Renal cortex interstitium (tissue), 15 donors: ENCODE measurements at places on chromosomes 3 and 15.
A peak's percentile ranks its signal among the peaks of the same experiment; 100 is the strongest.

DNA sequence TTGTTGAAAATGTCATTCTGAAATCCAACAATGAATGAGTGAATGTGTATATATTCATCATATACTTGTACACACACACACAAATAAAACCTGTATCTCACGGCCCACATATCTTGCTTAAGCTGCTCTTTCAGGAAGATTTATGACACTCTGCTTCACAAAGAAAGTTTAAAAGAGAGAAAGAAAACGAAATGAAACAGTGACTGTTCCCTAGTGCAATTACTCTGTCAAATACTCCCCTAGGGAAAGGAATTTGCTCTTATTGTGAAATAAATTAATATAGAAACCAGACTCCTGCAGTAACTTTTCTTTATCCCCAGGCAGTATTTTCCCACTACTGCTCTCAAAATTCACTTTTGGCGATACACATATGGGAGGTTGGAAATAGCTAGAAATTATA lies 329.1 kb downstream of the VPS13C start:
- no peak for DNase-seq

DNA sequence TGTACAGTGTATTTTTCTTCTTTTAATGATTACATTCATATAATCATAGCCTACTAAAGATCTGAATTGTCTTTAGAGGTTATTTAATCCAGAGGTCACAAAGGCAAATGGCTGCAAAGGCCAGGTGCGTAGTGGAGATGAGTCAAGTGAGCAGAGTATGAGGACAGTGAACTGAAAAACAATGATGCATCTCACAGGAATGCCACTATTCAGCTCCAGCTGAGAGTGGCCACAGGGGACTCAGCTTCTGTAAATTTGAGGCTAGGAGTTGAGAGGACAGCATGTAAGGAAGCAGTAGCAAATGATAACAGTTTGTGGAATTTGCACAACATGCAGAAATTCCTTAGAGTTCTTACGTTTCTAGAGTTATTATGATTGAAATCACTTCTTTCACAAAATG lies 50.4 kb downstream of the COL6A5 start:
- no peak for DNase-seq

- DNase-seq, result no peak
These were observed 356.0 kb downstream of the TBC1D5 start for GRCh38 chr3:17386432-17386831.

DNA sequence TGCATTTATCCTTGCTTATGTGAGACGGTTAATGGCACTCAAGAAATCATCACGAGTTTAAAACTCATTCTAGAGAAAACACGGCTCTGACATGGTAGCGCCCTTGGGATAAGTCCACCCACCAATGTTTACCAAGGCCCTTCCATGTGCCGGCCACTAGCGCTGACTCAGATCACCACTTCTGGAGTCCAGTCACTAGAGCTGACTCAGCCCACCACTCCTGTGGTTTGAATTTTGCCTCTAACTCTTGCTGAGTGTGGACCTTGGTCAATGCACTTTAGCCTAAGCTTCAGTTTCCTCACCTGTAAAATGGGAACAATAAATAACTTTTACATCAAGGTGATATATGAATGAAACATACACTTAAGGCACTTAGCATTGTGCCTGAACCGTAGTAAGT lies 358.4 kb upstream of the PROK2 start:
- no peak for DNase-seq

GRCh38 chr3:42031808-42032480 lies 59.2 kb upstream of the TRAK1 start:
- DNase-seq, result no peak

GRCh38 chr3:139227827-139228226 lies 116.0 kb upstream of the MRPS22 start:
- no peak for DNase-seq

- DNase-seq, result no peak
These were observed 51.8 kb downstream of the RGMA start for GRCh38 chr15:93036951-93037819.

GRCh38 chr3:42067326-42067725 lies 23.8 kb upstream of the TRAK1 start:
- DNase-seq, result no peak

GRCh38 chr3:60294181-60294580 lies 957.1 kb downstream of the FHIT start:
- no peak for DNase-seq

DNA sequence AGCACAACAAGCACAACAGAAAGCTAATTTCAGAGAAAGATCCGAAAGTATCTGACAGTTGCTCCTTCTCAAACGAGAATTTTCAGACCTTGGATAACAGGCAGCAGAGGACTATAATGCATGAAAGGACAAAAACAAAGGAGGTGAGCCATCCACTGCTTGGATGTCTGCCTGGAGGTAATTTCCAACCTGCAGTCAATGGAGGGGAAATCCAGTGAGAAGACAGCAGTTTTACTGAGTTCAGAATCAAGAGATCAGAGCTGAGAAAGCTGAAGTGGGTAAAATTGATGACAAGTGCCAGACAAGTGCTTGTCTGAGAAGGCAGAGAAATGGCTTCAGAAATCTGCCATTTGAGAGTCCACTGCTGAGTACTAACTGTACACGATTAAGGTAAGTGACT lies 22.1 kb downstream of the UBE3A start:
- DNase-seq, result no peak

DNA sequence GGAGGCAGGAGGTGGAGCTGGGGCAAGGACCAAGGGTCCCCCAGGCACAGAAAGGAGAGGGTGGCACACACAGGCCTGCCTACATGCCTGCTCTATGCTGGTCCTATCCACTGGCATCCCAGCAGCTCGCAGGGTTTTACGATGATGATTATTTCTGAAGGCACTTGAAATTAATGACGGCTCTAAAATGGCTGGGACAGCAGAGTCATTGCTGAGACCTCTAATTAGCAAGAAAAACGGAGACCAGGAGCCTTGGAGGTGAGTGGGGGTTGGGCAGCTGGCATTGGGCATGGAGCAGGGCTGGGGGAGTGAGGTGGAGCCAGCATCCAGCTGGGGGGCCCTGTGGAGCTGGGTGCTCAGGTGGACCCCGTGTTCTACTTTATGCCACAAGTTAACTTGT lies 3.5 kb upstream of the LINGO1 start:
- no peak for DNase-seq

GRCh38 chr3:133996251-133996661 lies 33.5 kb downstream of the SLCO2A1 start:
- DNase-seq, result no peak

DNA sequence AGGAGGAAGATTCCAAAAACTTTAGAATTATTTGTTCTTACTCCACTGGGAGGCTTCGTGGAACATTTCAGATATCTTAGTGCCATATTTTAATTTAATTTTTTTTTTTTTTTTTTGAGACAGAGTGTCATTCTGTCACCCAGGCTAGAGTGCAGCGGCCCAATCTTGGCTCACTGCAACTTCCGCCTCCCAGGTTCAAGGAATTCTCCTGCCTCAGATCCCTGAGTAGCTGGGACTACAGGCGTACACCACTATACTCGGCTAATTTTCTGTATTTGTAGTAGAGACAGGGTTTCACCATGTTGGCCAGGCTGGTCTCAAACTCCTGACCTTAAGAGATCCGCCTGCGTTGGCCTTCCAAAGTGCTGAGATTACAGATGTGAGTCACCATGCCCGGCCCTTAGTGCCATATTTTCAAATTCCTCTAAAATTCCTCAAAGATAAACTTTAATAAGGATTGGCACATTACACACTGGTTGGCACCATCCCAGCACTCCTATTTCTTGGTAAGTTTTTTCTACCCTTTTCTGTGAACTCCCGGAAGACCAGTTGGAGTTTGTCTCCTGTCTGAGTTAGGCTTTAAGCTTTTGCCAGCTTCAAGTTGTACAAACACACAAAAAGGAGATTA lies 693.7 kb downstream of the MCTP2 start:
- DNase-seq, result peak; percentile 17

- no peak for DNase-seq
These were observed 10.8 kb downstream of the RAD54L2 start for GRCh38 chr3:51549311-51549710.

DNA sequence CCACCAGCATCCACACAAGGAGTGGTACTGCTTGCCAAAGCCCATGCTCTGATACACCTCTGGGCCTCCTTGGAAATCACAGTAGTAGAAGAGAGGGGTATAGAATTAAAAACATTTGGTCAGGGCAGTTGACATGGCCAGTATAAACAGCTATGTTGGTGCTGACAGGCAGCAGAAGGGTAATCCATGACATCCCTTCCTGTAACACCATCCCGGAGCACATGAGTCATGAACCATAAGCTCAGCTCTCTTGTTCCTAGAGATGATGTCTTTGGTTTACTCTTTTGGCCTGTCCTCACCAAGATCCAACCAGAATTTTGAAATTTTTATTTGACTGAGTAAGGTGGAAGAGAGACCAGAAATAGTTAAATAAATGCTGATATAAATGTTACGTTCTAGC lies 132.6 kb upstream of the CTDSPL start:
- no peak for DNase-seq

DNA sequence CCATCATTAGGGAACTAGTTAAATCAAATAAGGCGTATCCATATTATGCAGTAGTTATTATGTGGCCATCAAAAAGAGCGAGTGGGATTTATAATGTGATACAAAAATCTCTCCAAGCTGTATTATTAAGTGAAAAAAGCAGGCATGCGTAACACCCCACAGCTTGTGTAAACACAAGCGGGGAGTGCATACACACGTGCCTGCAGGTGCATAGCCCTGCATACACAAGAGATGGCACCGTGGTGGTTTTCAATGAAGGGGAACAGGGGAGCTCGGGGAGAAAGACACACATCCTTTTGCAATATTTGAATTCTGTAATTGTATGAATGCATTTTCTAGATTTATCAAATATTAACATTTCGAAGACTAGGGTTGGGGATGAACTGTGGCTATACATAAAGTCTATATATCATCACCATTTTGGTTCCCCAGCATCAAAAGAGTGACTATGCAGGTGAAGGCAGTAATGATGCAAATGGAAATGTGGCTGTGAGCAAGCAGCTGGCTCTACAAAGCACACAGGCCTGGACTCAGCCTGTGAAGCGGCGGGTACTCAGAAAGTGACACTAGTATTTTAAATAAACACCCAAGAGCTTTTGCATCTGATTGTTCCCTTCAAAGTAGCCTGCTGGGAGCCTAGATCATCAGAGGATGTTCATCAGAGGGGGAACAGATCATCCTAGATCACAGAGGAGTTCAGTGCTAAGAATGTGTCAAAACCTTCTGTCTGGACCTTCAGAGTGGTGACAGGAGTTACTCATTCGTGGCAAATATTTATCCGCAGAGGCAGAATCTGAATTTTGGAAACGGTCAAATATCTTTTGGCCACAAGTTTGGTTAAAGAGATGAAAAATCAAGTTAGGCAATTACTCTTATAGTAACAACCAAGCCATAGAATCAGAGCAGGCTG lies 9.4 kb upstream of the KIF7 start:
- DNase-seq, result no peak

GRCh38 chr3:8506571-8507061 lies 5.0 kb downstream of the LMCD1 start:
- no peak for DNase-seq
